ENCODE measurements at places on chromosomes 1 and 21.

DNA sequence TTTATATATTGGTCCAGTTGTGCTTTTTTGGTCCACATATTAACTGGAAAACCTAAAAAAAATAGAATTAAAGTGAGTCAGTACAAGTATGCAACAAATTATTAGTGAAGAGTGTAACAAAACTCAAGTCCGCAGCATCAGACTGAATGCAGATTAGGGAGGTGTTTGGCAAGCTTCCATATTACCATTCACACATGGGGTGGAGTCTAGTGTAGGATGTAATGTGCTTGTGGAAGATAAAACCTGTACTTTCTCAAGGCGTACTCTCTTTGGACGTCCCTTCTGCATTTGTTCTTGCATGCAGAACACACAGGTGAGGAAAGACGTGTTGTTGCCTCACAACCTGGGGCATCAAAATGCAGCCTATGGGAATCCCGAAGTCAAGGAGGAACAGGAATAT, 668.7 kb downstream of the MRPL39 start:
- DNase-seq, result no peak

DNA sequence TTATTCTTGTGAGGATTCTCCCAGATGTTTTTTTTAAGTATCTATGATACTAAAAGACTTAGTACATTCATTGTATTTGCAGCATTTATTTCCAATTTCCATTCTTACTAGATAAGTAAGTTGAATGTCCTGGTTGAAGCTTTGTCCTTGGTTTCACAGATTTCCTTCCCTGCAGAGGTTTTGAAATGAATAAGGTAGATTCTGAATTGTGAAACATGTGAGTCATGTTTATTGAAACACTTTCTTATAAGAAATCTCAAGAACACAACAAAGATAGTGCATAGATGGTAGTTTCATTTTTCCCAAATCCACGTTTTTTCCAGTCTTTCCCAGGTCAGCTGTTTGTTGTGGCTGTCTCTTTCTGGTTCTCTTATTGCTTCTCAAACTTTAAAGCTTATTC, 24.8 kb downstream of the GABPA start:
- DNase-seq, result no peak

- peak; percentile 69 for DNase-seq
Observed at GRCh38 chr1:234722904-234723720, 113.1 kb upstream of the IRF2BP2 start.

DNA sequence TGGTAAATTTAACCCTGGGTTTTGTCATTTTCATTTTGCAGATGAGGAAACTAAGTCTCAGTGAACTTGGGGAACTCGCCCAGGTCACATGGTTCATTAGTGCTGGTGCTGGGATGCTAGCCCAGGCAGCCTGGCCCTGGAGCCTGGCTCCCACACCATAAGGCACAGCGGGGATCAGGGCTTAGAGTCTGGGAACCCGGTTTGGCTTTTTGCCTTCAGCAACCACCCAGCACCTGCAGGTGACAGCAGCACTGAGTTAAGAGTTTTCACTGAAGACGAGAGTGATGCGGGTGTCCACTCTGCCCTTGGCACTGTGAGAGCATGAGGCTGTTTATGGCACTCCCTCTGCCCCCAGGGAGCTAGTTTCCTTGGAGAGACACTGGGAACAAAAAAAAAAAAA, 18.4 kb upstream of the CD101 start:
- DNase-seq, result no peak

DNA sequence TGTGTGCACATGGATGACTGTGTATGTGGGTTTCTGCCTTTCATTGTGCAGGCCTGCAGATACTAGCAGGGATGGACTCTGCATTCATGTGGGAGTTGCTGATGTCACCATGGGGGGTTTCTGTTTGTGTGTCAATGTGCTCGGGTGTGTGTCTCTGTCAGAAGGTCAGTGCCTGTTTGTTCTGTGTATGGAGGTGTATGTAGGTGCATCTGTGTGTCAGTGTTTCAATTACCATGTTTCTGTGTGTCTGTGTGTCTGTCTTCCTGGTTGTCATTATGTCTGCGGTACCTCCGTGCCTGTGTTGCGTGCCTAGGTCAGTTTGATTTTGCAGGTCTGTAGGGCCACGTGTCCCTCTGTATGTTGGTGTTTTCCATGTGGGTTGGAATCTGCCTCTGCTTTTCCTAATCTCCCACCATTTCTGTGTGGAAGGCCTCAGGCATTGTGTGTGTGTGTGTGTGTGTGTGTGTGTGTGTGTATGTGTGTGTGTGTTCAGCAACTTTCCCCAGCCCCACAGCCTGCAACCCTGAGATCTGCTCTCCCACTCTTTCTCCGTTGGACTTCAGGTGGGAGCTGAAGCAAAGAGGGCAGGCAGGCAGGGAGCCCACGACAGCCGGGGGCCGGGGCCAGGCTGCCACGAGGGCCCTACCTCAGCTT, 36.7 kb upstream of the WASF2 start:
- no peak for DNase-seq

DNA sequence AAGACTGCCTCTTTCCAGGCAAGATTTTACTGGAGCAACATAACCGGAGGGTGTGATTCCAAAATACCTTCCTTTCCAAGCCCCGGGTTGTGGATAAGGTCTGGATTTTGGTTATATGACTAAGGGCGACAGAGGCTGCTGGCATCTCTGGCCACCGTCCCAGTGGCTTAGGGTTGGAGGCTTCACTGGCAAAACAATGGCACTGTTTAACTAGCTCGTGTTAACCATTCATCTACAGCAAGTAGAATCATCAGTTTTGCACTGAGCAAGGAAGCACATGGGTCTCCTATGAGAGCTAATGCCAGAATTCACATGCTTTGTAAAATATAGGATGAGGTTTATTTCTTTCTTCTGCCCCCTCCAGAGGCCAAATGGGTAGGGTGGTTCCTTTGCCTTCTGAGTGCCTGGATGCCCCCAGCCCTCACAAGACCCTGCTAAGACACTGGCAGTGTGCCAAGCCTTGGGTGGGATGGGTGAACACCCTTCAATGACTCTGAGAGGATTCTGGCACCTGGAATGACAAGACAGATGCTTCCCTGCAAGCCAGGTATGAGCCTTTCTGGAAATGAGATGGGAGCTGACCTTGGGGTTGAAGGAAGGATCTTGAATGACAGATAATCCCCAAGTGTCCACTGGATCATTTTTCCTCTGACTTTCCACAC, 36.8 kb downstream of the DHCR24 start:
- DNase-seq, result no peak

GRCh38 chr1:42927274-42927841, 31.3 kb downstream of the SLC2A1 start:
- no peak for DNase-seq

DNA sequence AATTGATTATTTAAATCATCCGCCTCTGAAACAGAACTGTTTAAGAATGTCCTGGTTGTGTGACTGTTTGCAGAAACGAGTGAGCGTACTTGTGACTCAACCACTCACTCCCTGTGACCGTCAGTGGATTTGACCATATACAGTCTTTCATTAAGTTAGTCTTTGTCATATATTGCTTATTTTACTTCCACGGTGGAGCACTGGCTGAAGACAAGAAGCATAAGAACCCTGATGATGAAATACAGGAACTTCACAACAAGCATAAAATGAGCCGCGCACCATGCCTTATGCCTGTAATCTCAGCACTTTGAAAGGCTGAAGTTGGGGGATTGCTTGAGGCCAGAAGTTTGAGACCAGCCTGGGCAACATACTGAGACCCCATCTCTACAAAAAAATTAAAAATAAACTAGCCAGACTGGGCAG, 194.0 kb downstream of the TOMM20 start:
- DNase-seq, result peak; percentile 93

GRCh38 chr1:21320410-21321108, 30.3 kb upstream of the ECE1 start:
- no peak for DNase-seq

DNA sequence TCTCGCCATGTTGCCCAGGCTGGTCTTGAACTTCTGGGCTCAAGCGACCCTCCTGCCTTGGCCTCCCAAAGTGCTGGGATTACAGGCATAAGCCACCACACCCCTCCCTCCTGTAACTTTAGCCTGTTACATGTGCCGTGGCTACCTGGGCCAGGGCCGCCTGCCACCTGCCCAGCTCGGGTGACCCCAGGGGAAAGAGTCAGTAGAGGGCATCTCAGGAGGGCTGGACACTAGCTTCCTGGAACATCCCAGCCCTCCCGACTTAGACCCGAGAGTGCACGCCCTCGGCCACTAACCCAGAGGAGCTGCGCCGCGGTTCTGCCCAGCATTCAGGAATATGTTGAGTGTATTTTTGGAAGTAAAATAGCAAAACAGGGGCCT, 40.4 kb upstream of the TMEM52 start:
- no peak for DNase-seq

- no peak for DNase-seq
Observed at GRCh38 chr1:59915516-59915915, 11.1 kb downstream of the CYP2J2 start.

DNA sequence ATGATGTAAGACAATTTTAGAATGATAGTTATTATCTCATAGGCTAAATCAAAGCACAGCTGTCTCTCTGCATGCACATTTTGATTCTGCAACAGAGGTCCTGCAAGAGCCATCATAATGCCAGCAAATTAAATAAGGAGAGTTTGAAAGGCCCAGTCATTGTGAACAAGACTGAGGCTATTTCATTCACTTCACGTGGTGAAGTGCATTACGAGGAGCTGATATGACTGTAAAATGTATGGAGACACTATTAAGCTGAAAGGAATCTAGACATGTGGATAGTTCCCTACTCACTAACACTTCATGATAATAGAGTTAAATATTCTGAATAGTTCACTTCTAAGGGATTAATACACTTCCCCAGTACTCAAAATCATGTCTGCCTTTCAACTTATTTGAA, 299.0 kb downstream of the SMYD3 start:
- DNase-seq, result no peak

GRCh38 chr1:160634543-160635491, 12.0 kb downstream of the SLAMF1 start:
- DNase-seq, result no peak

DNA sequence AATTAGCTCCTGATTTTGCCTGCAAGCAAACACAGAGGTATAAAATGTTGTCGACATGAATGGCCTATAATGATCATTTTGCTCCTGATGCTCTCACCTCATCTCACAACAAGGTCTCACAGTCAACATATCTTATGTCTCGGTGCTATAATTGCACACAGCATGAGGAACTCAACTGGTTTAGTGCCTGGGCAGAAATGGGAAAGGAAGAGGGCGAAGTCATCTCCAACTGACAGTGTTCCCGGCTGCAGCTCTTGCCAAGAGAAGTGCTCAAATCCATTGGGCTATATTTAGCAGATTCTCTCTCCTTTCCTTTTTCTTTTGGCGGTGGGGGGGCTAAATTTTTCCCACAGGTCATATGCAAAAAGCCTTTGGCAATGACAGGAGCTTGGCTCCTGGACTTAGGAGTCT, 53.0 kb downstream of the SLC45A1 start:
- no peak for DNase-seq

DNA sequence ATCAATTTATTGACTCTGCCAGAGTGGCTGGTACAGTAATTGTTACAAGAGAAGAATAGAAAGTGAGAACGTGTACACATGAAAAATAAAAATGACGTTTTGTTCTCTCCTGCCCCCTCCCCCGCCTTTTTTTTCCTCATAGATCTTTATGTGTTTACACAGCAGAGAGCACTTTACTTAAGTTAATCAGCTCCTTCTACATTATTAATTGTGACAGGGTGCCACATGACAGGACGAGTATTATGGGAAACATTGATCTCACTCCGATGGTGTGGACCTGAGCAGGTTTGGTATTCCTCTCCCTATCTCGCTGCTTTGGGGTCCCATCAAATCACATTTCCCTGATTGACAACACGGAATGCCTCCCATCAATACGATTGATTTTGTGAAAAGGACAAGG, 285.7 kb downstream of the TM2D1 start:
- DNase-seq, result no peak
